Activated T-helper 2 cell treated with anti-CD3 and anti-CD28 coated beads, Interferon-gamma antibody, Interleukin-2, Interleukin-4, amounts not matched to agents 10 μg/mL and 5 μg/mL and 100 μg/mL, durations not matched to agents 14 hours and 24 hours and 36 hours (primary cell): ENCODE measurements at places on chromosomes 7 and 10. TPM values are rescaled to one million over a fixed set of nuclear protein-coding genes. Genes with fewer than 3 reads are reported as not detected.

DNA sequence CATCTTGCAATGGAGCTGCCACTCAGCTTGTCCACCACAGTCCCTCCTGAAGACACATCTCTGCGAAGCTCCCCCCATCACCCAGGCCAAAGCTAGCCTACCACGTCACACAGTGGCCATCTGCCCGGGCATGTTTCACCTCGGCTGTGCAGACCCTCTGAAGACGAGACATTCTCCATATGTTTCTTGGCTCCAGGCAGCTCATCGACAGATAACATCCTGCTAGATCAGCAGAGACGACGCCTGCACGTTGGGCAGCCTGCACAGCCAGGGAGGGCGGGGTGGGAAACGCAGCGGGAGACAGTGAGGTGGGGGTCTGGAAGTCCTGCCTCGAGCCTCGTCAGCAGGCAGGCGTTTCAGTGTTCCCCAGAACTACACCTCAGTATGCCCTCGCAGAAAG is 53.0 kb downstream of the PTPRN2 start:
- H3K4me1 ChIP-seq, result no peaks in the 10 kb centered on the region
- no peaks in the 10 kb centered on the region for H3K36me3 ChIP-seq
- H3K4me3 ChIP-seq, result no peak overlapping the region
- no peaks in the 10 kb centered on the region for H3K27me3 ChIP-seq
- no peak overlapping the region for H3K27ac ChIP-seq

GRCh38 chr10:34966451-34966850 is 123.7 kb downstream of the CUL2 start:
- no peak overlapping the region for H3K27ac ChIP-seq
- no peaks in the 10 kb centered on the region for H3K27me3 ChIP-seq
- no peaks in the 10 kb centered on the region for H3K36me3 ChIP-seq
- no peak for DNase-seq
- no peaks in the 10 kb centered on the region for H3K4me1 ChIP-seq

DNA sequence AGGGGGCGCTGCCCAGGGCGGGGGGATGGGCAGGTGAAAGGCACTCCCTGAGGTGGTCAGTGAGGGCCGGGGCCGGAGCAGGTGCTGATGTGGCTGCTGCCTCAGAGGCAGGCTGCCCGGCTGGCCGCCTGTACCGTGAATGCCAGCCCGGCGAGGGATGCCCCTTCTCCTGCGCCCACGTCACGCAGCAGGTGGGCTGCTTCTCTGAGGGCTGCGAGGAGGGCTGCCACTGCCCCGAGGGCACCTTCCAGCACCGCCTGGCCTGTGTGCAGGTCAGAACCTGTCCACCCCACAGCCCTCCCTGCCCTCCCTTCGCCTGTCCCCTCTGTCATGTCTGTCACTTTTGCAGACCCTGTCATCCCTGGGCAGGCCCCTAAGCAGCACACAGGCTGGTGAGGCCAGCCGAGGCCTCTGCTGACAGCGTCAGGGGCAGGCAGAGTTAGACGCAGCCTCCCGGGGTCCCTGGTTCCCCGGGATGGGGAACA is 21.9 kb upstream of the ZNF862 start:
- H3K36me3 ChIP-seq, result no peaks in the 10 kb centered on the region
- no peak overlapping the region for H3K27ac ChIP-seq
- H3K4me3 ChIP-seq, result no peak overlapping the region
- H3K27me3 ChIP-seq, result no peaks in the 10 kb centered on the region

DNA sequence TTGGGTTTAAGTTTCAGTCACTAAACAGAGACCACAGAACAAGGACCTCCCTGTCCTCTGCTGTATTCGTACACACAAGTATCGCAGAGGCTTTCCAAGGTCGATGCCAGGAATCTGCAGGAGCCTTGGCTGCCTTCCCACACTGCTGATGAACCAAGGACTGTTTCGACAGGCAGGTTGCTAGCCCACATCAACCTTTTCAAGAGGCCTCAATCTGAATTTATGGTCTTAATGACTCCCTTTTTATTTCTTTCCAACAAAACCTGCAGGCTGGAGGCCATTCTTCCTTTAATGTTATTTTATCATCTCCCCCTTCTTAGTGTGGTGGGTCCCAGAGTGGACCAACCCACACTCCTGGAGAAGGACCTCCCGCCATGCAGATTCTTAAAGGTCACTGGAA is 45.6 kb downstream of the JCAD start:
- peaks cover 13% of the 10 kb centered on the region for H3K36me3 ChIP-seq
- no peak for DNase-seq
- peaks cover 68% of the 10 kb centered on the region for H3K4me1 ChIP-seq
- no peaks in the 10 kb centered on the region for H3K27me3 ChIP-seq
- H3K4me3 ChIP-seq, result peak overlapping the region; percentile 70
- peak overlapping the region; percentile 94 for H3K27ac ChIP-seq

DNA sequence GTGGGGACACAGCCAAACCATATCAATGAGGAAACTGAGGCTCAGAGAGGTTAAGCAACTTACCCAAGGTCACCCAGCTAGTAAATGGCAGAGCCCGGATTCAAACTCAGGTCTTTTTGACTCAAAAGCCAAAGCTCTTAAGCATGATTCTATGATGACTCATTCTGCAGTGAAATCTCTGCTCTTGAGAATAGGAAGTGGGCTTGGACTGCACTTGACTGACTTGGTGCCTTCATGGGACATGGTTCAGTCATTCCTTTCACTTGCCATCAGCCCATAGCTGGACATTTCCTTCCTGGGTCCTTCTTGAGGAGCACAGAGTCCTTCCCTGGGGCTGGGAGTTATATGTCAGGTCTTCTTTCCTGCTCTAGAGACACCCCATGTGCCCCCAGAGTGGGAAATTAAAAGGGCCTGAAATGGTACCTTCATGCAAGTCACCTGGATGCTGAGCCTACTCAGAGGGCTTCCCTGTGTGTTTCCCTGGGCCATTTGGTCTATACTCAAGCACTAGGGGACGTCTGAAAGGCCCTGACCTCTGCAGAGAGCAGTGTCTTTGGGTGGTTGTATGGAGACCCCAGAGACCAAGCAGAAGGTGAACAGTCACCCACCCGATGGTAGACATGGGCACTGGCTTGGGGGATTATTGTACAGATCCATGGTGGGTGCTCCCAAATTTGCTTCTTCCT is 62.4 kb upstream of the SDK1 start:
- H3K27ac ChIP-seq, result no peak overlapping the region
- H3K4me3 ChIP-seq, result no peak overlapping the region

DNA sequence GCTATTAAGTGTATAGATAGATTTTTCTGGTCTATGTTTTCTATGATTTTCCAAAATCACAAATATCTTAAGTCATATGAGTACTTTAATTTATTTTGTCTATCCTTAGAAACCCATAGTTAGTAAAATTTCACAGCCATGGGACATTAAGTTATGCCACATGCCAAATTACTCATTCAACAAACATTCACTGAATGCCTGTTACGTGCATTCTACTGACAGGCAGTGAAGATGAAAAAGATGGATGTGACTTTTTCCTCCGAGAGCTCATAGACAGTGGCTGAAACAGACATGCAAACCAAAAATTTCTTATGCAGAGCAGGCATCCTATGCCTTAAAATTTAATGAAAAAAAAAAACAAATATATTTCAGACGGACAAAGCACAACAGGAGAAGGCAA is 84.9 kb downstream of the CHRM2 start:
- H3K4me1 ChIP-seq, result no peaks in the 10 kb centered on the region
- H3K27ac ChIP-seq, result no peak overlapping the region
- H3K27me3 ChIP-seq, result no peaks in the 10 kb centered on the region
- H3K4me3 ChIP-seq, result no peak overlapping the region
- no peak for DNase-seq

DNA sequence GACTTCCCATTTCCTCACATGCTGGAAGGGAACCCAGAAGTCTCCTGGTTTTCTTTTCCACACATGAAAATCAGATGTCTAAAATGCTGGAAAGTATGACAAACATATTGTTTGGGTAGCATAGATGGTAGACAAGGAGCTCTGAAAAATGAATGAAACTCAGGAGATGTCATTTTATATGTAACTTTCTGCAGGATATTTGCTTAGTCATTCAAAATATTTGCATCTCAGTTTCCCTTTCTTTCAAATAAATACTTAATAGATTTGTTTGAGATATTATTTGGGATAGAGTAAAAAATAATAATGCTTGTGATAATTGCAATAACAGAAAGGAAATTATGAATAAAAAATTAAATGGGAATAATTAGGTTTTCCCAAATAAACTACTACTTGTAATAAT is 298.9 kb upstream of the ADARB2 start:
- H3K36me3 ChIP-seq, result no peaks in the 10 kb centered on the region
- H3K27me3 ChIP-seq, result no peaks in the 10 kb centered on the region
- H3K27ac ChIP-seq, result no peak overlapping the region
- no peak overlapping the region for H3K4me3 ChIP-seq
- H3K4me1 ChIP-seq, result no peaks in the 10 kb centered on the region

DNA sequence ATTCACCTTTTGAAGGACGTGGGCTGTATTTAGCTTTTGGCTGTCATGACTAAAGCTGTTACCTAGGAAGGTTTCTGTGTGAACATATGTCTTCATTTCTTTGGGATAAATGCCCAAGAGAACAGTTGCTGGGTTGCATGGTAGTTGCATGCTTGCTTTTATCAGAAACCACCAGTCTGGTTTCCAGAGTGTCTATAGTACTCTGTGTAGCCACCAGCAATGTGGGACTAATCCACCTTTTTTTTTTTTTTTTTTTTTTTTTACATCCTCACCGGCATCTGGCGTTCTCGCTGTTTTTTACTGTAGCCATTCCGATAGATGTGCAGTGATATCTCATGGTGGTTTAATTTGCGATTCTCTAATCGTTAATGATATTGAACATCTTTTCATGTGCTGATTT is 297.8 kb downstream of the SDK1 start:
- H3K27me3 ChIP-seq, result peaks cover 2% of the 10 kb centered on the region
- no peaks in the 10 kb centered on the region for H3K36me3 ChIP-seq
- DNase-seq, result no peak
- no peak overlapping the region for H3K4me3 ChIP-seq
- H3K4me1 ChIP-seq, result no peaks in the 10 kb centered on the region

DNA sequence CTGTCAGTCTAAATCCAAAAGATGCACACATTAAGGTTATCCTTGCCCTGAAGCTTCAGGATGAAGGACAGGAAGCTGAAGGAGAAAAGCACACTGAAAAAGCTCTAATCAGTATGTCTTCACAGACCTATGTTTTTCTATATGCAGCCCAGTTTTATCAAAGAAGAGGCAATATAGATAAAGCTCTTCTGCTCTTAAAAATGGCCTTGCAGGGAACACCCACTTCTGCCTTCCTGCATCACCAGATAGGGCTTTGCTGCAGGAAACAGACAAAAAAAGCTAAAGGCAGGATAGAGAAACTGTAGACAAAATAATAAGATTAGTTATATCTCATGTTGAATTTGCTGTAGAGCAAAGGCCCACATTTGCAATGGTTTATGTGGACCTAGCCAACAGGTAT is 14.9 kb upstream of the IFIT1B start:
- no peak overlapping the region for H3K4me3 ChIP-seq
- no peak overlapping the region for H3K27ac ChIP-seq
- H3K27me3 ChIP-seq, result peaks cover 28% of the 10 kb centered on the region
- H3K36me3 ChIP-seq, result no peaks in the 10 kb centered on the region
- no peak for DNase-seq

GRCh38 chr10:69064762-69065328 is 23.1 kb upstream of the SRGN start:
- peaks cover 45% of the 10 kb centered on the region for H3K4me1 ChIP-seq
- no peak overlapping the region for H3K4me3 ChIP-seq
- H3K36me3 ChIP-seq, result peaks cover 3% of the 10 kb centered on the region
- DNase-seq, result no peak
- H3K27me3 ChIP-seq, result no peaks in the 10 kb centered on the region

- no peak overlapping the region for H3K4me3 ChIP-seq
- H3K27ac ChIP-seq, result no peak overlapping the region
- no peak for DNase-seq
Measured at GRCh38 chr10:32961895-32962369, 3.9 kb upstream of the ITGB1 start.

- peak; percentile 67 for DNase-seq
- no peak overlapping the region for H3K27ac ChIP-seq
- no peak overlapping the region for H3K4me3 ChIP-seq
- peaks cover 17% of the 10 kb centered on the region for H3K4me1 ChIP-seq
Measured at GRCh38 chr7:131507592-131508331, 48.7 kb downstream of the PODXL start.

GRCh38 chr7:79553811-79554555 is 100.5 kb upstream of the MAGI2 start:
- H3K27ac ChIP-seq, result no peak overlapping the region
- H3K4me3 ChIP-seq, result no peak overlapping the region
- no peaks in the 10 kb centered on the region for H3K27me3 ChIP-seq

MBL2 gene
- not detected in 2 replicates for total RNA-seq

SFXN4 gene
- 43.5 and 44.8 TPM in 2 replicates for total RNA-seq

BMPER gene
- not detected in 2 replicates for total RNA-seq

GIMAP5 gene
- total RNA-seq, result 42.9 and 46.7 TPM in 2 replicates

ANKRD61 gene
- 0.25 and 0.27 TPM in 2 replicates for total RNA-seq

SLC16A9 gene
- total RNA-seq, result 1.9 and 2.1 TPM in 2 replicates

TDRD1 gene
- 0.11 and 0.30 TPM in 2 replicates for total RNA-seq

LIPM gene
- total RNA-seq, result not detected in 2 replicates

BTAF1 gene
- 66.0 and 68.2 TPM in 2 replicates for total RNA-seq
